ENCODE measurements at places on chromosomes 1 and 21. TPM values are rescaled to one million over a fixed set of nuclear protein-coding genes. Genes with fewer than 3 reads are reported as not detected.

Gene AIRE
- not detected for total RNA-seq

Gene CHD5
- total RNA-seq: 52.6 TPM

Gene KRTAP13-2
- total RNA-seq: not detected

Gene TDRD10
- not detected for total RNA-seq

Gene TENT5C
- 2.5 TPM for total RNA-seq

Gene NUDT4B
- 10.3 TPM for total RNA-seq

Gene PRELP
- total RNA-seq: under 0.01 TPM

Gene SPRR2E
- total RNA-seq: not detected

Gene TTC39A
- total RNA-seq: 0.94 TPM

Gene LCK
- total RNA-seq: not detected

Gene ELAPOR1
- total RNA-seq: 44.8 TPM

Gene ILDR2
- 30.4 TPM for total RNA-seq

Gene GSTM5
- total RNA-seq: 4.7 TPM

Gene FAM177B
- not detected for total RNA-seq

Gene COL8A2
- total RNA-seq: 0.94 TPM

Gene TMEM54
- 2.8 TPM for total RNA-seq

Gene C8A
- not detected for total RNA-seq

Gene SERTAD4
- 5.6 TPM for total RNA-seq

Measured in parietal lobe (tissue), 2 donors.